ENCODE measurements at places on chromosomes 13 and 19.

DNA sequence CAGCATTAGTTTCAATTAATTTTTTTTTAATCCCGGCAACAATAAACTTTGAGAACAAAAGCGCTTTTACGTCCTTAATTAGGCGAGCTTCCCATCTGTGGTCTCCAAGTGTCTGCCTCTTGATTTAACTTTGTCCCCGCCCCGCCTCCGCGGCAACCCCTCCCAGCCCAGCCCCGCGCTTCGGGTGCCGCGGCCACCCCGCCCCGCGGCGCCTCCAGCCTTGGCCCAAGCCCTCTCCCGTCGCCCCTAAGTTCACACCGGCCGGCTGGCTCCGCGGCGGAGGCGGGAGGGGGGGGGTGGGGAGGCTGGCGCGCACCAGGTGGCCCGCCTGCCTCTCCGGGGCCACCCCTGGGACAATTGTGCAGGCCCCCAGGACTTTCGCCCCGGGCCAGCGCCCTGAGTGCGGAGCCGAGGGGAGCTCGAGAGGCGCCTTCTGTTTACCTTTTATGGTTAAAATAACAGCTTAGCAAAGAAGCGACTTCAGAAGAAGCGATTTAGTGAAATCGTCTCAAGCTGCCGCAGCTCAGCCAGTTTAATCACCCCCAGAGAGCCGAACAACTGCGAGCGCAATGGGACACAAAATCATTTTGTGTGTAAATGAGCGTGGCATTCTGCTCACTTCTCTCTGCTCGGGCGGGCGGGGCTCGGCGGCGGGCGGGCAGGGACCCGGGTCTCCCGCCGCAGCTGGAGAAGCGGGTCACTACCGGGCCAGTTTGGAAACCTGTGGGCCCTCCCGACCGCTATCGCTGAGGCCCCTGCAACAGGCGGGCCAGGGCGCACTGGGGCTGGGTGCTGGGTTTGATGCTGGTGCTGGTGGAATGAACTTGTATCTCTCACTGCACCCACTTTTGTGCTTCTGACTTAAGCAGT is 1.4 kb downstream of the KCTD15 start:
- DNase-seq = no peak

DNA sequence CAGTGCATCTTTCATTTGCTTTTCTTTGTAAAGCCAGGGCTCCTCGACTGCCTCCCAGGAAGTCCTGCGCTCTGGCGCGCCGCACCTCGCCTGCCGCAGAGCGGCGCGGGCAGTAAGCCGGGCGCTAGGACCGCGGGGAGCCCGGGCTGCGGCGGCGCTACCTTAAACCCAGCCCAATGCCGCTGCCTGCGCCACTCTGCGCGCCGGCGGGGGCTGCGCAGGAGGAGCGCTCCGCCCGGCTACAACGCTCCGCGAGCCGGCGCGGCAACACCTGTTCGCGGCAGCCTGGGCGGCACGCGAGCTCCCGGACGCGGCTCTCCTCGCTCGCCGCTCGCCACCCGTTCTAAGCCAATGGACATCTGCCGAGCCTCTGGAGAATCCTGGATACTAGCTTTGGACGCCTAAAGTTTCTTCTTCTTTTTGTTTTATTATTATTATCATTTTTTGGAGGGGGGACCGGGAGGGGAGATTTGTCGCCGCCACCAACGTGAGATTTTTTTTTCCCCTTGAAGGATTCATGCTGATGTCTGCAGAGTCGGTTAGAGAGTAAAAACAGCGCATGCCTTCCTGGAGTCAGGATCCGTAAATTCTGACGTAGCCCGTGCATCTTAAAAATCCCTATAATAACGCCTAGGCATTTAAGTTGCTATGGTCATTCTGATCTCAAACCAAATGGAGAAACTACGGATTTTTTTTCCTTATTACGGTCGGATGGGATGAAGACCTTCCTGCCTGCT is at the start of gene FGF9:
FGF9 (plus strand) TSS at position 191 of the 737 bp plus-strand sequence. CDS start 840 bp downstream, outside the sequence.
- no peak for DNase-seq

- DNase-seq = no peak
Measured at GRCh38 chr13:98959786-98960605, 17.9 kb downstream of the DOCK9 start.

DNA sequence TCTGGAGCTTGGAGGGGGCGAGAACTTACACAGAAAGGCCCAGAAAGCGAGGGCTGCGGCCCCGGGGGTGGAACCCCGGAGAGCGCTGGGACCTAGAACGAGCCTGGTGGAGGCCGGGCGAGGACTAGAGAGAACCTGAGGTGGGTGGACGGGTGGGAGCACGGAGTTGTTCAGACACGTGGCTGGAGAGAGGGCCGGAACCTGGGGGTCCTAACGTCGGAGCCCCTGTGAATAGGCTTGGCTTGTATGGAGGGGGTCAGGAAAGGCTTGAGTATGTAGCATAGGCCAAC is 383 bp downstream of the ZNF581 start:
- no peak for DNase-seq

GRCh38 chr19:55529636-55530234 is 7.2 kb downstream of the SBK2 start:
- DNase-seq = no peak

DNA sequence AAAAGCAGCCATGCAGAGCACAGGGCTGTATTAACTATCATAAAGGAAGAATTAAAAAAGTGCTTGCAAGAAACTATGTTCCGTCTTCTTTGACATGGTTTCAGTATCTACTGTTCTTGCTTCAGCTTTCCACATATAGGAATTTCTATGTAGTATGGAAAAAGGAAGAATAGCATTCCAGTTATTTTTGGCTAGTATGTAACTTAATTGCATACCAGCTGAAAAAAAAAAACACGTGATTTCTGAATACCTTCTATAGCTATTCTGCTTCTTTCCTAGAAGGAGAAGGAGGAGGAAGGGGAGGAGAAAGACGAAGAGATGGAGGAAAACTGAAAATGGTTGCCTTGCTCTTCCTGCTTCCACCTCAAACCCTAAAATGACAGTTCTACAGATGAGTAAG is 619.0 kb downstream of the KCTD12 start:
- DNase-seq = no peak

DNA sequence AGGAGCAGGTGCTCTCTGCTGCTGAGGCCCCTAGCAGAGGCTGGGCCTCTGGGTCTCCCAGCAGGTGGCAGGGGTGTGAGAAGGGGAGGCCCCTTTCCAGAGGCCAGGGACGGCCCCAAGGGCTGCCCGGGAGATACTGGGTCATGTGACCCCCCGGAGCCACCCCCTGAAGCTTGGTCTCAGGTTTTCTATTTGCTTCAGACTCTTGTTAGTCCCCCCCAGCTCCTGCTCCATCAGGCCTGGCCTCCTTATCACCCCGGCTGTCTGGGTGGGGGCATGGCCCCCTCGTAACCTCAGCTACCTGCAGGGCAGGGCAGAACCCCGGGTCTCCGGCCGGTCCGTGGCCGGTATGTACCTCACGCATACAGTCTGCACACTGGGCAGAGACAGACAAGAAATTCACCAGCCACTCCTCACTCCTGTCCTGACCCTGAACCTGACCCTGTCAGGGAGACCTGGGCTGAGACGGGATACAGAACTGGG is 13.2 kb upstream of the TCF3 start:
- DNase-seq = no peak

- DNase-seq = no peak
Measured at GRCh38 chr19:2449019-2449418, 7.7 kb downstream of the LMNB2 start.

DNA sequence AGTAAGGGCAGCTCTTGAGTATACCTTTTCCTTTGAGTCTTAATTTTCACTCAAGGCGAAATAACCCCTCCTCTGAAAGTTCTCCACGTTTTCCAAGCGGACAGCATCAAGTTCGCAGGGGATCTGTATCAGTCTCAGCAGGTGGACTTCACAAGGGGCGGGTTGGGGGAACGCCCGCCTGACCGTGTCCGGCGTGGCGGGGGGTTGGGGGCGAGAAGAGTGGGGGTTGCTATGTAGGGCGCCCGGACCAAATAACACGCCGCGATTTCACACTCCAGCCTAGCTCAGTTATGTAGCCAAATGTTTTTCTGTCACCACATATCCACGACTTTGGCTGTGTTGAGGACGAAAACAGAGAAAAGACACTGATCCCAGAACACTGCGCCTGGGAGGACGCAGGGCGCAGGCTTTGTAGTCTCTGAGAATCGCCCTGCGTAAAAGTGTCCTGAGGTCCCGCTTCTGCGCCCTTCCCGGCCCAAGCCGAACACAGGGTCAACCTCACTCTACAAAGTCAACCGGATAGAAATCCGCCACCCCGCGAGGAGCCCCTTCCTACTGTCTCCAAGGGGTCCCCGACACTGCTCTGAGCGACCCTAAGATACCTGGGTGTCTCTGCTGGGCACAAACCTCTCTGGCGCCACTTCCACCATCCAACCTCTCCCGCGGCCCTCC is 524 bp downstream of the RUBCNL start:
- DNase-seq = no peak

- DNase-seq = no peak
Measured at GRCh38 chr19:51333836-51334460, 8.0 kb downstream of the VSIG10L start.

- DNase-seq = no peak
Measured at GRCh38 chr19:44741258-44741731, 7.2 kb upstream of the BCL3 start.

GRCh38 chr13:106691341-106691740 is 123.4 kb upstream of the ARGLU1 start:
- DNase-seq = no peak

- DNase-seq = no peak
Measured at GRCh38 chr13:67075239-67075638, 154.9 kb downstream of the PCDH9 start.

- no peak for DNase-seq
Measured at GRCh38 chr19:39074205-39074692, 9.9 kb upstream of the ACP7 start.

GRCh38 chr19:42386974-42387707 is 3.0 kb downstream of the CNFN start:
- DNase-seq = peak; percentile 17

- no peak for DNase-seq
Measured at GRCh38 chr13:46374710-46375109, 12.3 kb downstream of the RUBCNL start.

DNA sequence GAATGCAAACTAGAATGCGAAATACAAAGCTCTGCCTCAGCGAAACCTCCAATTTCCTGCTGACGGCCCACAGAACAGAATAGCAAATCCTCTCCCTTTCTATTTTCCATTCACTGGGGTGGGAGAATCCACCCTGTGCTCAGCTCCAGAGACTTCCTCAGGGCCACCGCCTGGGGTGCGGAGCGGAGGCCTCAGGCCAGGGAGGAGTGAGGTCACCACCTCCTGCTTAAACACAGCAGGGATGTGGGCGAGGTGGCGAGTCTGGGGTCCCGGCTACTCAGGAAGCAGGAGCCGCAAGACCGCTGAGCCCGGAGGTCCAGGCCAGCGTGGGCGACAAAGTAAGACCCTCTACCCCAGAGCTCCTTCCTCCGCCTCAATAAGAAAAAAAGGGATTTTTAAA is 666 bp upstream of the ZNF320 start:
- no peak for DNase-seq

- DNase-seq = no peak
Measured at GRCh38 chr19:42433503-42434260, 6.5 kb upstream of the LIPE start.

DNA sequence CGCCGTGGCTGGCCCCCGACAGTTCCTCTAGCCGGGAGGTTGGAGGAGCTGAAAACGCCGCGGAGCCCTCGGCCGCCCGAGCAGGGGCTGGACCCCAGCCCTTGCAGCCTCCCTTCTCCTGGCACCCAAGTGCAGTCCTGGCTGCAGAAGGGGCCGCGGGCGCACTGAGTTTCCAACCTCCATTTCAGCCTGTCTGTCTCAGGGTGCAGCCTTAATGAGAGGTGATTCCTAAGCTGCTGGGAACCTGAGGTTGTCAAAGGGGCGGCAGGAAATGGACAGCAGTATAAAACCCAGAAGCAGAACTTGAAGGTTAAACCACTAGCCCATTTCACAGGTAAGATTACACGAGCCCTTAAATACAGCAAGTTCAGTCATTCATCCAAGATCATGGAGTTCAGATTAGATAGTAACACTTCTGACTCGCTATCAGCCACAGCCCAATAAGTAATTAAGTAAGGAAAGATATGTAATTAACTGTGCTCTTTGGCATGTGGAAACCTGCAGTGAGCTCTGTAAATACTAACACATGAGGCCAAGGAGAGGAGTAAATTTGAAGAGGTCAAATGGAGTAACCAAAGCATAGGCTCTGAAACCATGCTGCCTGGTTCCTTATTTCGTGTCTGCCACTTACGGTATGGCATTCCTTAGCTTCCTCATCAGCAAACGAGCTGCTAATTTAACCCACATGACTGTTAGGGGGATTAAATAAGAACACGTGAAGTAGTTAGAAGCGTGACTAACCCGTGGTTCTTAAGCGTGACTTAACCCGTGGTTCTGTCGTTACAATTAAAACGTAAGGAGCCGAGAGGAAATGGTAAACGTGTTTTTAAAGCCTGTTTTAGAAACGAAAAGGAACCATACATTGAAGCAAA is 686 bp downstream of the SETDB2 start:
- DNase-seq = peak; percentile 58

DNA sequence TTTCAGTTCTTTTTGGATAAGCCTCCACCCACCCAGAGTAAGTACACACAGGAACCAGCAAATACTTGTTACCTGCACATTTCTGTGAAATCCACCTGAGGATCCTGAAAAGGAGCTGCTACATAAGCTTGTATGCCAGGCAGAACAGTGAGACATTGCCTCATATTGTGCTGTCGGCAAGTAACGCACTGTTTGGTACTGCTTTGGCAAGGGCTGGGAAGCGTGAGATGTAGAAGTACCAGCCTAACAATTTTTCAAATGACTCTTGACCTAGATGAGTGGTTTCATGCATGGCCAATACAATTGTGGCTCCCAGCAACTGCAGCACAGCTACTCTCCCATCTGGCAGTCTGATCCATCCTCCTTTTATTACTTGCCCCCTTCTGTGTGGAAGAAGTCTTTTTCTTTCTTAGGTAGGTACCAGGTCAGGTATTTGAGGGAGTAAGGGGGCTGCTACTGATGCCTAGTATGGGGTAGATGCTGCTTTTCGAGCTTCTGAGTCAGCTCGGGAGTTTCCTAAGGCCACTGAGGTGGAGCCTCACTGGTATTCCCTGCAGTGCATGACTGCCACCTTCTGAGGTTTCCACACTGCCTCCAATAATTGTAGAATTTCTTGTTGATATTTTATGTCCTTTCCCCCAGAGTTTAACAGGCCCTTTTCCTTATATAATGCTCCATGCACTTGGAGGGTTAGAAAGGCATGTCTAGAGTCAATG is 52.2 kb downstream of the ZNF737 start:
- DNase-seq = no peak

DNA sequence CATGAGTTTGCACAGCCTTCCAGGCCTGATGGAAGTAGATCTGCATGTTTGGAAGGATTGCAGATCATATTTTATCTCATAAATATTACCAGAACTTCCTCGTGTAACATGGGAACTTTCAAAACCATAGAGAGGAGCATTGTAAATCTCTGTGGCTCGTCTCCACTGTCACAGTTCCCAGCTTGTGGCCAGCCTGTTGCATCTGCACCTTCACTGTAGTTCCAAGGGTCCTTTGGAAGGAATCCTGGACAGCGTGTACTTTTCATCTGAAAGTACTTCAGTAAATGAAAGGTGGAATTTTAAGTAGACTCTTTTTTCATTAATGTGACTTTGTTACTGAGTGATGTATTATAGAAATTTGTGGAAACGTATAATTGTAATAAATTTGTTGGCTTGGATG is 105.4 kb downstream of the ATP11A start:
- DNase-seq = no peak

GRCh38 chr19:12794971-12795381 is 3.7 kb downstream of the JUNB start:
- no peak for DNase-seq

GRCh38 chr19:55526216-55527196 is 10.4 kb downstream of the SBK2 start:
- no peak for DNase-seq

- DNase-seq = no peak
Measured at GRCh38 chr13:73169971-73170370, 111.2 kb downstream of the KLF5 start.

- DNase-seq = no peak
Measured at GRCh38 chr19:5908773-5909442, 4.2 kb downstream of the VMAC start.
